Upper lobe of left lung (tissue), 6 donors: ENCODE measurements at places on chromosomes 4 and X. TPM values are rescaled to one million over a fixed set of nuclear protein-coding genes. Genes with fewer than 3 reads are reported as not detected.

GRCh38 chr4:37737466-37737865 lies 51.3 kb upstream of the RELL1 start:
- no peak overlapping the region for H3K4me3 ChIP-seq
- H3K27me3 ChIP-seq = no peaks in the 10 kb centered on the region
- H3K4me1 ChIP-seq = no peaks in the 10 kb centered on the region
- no peak for DNase-seq
- H3K27ac ChIP-seq = no peak overlapping the region

DCAF4L1 gene
- 0.15 TPM for total RNA-seq

- no peak overlapping the region for H3K27ac ChIP-seq
- no peaks in the 10 kb centered on the region for H3K36me3 ChIP-seq
- no peaks in the 10 kb centered on the region for H3K27me3 ChIP-seq
- no peaks in the 10 kb centered on the region for H3K4me1 ChIP-seq
Measured at GRCh38 chr4:64893205-64893604, 484.0 kb upstream of the TECRL start.

- no peak overlapping the region for H3K4me3 ChIP-seq
- no peak for DNase-seq
- H3K36me3 ChIP-seq = no peaks in the 10 kb centered on the region
- no peaks in the 10 kb centered on the region for H3K27me3 ChIP-seq
- no peak overlapping the region for H3K27ac ChIP-seq
- no peaks in the 10 kb centered on the region for H3K4me1 ChIP-seq
Measured at GRCh38 chrX:15344106-15344505, 8.8 kb upstream of the PIGA start.

HDAC6 gene
- 80.8 TPM for total RNA-seq

GRCh38 chr4:62023633-62024032 lies 823.5 kb downstream of the ADGRL3 start:
- no peak overlapping the region for H3K27ac ChIP-seq
- no peak for DNase-seq
- no peak overlapping the region for H3K4me3 ChIP-seq
- H3K36me3 ChIP-seq = no peaks in the 10 kb centered on the region
- no peaks in the 10 kb centered on the region for H3K4me1 ChIP-seq
- H3K27me3 ChIP-seq = no peaks in the 10 kb centered on the region

DNA sequence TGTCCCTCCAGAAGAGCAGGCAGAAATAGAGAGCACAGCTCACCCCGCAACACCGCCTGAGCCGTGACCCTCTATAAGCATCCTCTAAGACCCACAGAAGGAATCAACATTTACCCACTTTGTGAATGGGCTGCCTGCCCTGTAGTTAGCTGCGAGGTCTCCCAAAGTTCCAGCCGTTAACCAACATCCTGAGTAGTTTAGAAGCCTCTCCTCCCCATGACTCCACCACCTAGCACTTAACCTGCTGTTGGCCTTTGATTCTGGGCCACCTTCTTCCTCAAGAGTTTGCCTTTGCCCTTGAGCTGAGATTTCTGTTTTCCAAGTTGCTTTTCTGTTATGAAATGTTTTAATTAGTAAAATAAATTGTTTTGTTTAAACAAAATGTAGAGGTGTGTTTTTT lies 75.8 kb downstream of the NUDT10 start:
- no peaks in the 10 kb centered on the region for H3K4me1 ChIP-seq
- no peak for DNase-seq
- H3K27me3 ChIP-seq = no peaks in the 10 kb centered on the region
- no peak overlapping the region for H3K4me3 ChIP-seq

ITGB1BP2 gene
- not detected for total RNA-seq

DNA sequence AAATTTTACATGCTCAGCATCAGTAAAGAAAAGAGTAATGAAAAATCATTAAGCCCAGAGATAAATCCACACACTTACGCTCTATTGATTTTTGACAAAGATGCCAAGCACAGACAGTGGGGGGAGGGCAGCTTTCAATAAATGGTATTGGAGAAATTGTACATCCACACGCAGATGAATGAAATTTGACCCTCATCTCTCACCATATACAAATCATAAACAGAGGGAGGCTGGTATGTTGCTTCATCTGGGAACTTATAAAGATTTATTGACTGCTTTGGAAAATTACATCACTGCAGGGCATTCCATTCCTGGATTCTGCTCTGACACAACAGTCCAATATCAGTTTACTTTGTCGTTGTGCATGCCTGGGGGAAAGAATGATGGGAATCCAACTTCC lies 58.4 kb upstream of the XAGE1A start:
- no peak overlapping the region for H3K4me3 ChIP-seq
- no peaks in the 10 kb centered on the region for H3K36me3 ChIP-seq
- no peaks in the 10 kb centered on the region for H3K27me3 ChIP-seq
- no peak for DNase-seq
- no peak overlapping the region for H3K27ac ChIP-seq
